Kidney glomerular epithelial cell (primary cell): ENCODE measurements at places on chromosomes 3 and 15.
A peak's percentile ranks its signal among the peaks of the same experiment; 100 is the strongest.

- peak; percentile 70 for DNase-seq
Observed at GRCh38 chr15:38414357-38414756, 39.6 kb upstream of the FAM98B start.

DNA sequence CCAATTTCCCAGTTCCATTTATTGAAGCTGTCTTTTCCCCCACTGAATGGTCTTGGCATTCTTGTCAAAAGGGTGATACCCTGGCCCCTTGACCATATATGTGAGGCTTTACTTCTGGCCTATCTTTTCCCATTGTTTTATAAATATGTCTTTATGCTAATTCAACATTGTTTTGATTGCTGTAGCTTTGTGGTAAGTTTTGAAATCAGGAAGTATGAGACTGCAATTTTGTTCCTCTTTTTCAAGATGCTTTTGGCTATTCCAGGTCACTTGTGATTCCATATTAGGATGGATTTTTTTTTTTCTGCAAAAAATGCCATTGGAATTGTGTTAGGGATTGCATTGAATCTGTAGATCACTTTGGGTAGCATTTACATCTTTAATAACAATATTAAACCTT, 141.2 kb upstream of the MANF start:
- no peak for DNase-seq

DNA sequence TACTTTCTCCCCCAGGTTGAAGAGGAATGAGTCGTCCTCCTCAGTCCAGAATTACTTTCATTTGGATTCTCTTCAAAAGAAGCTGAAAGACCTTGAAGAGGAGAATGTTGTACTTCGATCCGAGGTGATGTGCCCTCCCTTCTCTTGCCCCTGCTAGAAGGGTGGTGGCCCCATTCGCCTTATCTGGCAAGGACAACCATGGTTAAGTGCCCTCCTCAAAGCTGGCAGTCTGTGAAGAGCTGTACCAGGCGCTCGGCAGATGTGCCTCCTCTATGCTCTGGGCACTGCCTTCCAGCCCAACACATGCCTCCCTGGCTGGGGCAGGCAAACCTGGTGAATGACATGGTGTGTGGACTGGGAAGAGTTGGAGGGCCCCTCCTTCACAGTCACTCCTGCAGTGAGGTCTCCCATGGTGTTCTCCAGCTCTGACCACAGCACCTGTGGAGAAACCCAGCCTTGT, 77.0 kb downstream of the CCK start:
- DNase-seq, result no peak

DNA sequence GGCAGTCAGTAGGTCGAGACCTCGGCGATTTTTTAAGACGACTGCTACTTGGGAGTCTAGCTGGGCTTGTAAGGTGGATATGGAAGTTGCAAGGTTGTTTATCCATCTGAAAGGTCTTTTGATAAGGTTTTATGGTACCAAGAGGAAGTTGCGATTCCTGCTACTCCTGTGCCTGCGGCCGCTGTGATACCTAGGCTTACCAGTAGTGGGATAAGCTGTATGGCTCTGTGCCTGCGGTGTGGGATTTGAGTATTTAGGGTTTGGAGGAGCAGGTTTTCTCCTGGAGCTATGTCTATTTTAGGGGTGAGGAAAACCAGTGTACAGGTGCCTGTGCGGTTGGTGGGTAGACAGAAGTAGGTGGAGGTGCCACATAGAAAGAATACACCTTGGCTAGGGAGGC, 1059.8 kb downstream of the SI start:
- DNase-seq, result no peak

DNA sequence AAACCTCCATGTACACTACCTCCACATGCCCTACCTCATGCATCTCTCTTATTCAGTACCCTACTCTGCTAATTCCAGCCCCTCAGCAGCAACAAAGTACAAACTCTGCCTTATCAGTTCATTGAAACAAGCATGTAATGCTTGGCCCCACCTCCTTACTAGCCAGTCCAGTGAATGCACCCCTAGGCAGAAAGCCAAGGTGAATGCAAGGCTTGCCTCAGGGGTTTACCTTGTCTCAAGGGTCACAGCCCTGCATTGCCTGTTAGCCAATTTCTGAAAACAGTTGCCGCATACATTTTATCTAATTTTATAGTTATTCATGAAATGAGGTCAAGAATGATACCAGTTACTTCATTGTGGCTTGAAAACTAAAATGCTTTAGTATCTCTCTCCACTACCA, 576.4 kb downstream of the FHIT start:
- DNase-seq, result no peak

DNA sequence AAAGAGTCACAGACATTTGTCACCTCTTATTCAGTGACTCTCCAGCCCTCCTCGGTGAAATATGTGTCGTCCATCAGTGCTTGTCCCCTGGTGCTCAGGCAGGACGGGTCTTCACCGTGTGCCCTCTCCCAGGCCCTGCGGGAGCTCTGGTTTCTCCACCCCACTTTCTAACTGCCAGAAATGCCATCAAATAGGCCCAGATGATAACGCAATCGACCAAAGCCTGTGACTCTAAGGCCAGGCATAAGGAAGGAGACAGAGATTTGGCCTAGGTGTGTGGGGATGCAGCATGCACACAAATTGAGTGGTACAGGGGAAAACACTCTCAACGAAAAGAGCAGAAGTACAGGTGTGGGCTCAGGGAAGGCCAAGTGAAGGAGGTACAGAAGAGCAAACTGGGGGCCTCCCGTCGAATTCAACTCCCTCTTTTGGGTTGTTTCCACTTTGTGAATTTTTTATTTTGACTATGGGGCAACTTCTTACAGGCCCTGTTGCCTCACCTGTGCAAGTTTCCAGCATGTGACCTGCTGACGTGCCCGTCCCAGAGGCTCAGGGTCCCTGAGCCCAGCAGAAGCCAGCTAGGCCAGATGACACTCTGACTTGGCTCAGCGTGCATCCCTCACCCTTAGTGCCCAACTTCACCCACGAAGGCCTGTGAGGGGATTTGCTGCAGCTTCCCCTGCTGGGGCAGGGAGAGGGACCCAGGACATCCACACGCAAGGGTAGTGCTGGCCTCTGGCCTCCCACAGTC, 4.7 kb downstream of the NUP210 start:
- DNase-seq, result no peak

DNA sequence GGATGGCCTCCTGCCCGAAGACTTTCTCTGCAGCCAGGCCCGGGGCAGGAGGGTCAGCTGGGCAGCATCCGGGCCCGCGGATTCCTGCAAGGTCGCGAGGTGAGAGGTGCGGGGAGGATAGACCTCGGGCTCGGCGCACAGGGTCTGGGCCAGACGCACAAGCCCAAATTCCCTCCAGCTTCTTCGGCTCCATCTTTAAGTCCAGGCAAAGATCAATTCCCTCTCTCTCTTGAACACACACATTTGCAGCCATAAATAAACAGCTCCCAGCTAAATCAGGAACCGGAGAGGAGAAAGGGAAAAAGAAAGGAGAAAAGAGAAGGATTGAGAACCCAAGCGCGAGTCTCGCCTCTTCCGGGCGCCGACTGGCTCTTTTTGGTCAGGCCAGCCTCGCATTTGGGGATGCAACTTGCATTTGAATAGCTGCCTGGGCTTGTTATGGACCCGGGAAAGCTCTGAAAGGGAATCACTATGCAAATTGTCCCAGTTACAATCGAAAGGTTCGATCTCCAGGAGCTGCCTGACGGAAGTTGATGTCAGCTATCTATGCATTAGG, 14.5 kb upstream of the ONECUT1 start:
- DNase-seq, result no peak

DNA sequence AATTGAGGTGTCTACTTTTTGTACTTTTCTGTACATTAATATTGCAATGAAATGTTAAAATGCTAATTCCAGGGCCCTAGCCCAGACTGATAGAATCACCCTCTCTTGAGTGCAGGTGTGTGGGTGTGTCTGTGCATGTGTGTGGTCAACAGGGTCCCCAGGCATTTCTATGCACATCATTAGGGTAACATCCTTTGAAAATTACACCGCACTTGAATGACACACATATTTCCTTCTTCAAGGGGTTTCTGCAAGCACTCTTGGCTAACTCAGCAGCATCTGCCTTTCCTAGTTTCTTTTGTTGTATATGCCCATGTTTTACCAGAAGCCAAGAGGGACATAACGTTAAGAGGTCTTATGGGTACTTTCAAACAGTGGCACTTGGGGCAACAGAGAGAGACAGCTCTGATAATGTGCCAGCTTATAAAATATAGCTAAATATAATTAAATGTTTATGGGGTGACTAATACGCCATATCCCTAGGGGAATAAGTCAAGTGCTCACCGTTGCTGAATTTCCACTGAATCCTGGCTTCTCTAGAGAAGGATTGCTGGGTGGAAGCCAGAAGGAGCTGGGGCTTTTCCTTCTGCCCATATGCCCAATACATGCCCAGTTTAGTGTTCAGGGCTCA, 54.5 kb upstream of the LRIG1 start:
- no peak for DNase-seq
